ENCODE measurements at places on chromosomes 2 and 18.

DNA sequence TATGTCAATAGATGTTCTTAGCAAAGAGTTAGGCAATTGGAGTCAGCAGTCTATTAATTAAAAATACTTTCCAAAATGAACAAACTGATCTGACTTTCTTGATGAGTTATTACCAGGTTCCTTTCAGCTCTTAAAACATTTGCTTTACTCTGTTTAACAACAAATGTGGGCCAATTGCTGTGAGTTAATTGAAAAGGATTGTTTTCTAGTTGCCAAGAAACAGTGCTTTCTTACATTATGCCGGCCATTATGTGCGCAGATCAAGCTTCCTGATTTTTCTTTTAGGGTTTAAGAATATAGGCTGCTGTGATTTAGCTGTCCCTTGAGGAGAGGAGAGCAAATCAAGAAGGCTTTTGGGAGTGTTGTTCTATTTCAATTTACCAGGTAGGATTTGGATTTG, 50.5 kb upstream of the ITPRID2 start:
- no peak for DNase-seq

- no peak for DNase-seq
Measured at GRCh38 chr2:135009339-135009738, 37.9 kb downstream of the MAP3K19 start.

GRCh38 chr2:85016446-85016845, 45.5 kb downstream of the KCMF1 start:
- DNase-seq, result no peak

DNA sequence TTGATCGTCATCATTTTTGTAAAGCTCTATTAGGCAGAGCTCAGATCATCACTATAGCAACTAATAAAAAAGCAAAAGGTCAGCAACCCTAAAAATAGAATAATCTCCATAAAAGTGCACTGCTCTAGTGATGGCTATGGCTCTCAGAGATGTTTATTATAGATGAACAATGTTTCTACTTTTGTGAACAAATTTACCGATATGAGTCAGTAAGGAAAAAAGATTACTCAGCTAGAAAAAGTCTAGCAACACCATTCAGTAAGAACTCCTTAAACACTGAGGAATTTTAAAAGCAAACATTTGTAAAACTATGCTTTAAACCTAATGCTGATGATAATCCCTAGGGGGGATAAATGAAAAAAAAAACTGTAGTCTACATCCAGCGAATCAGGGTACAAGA, 69.6 kb downstream of the ACVR1C start:
- no peak for DNase-seq

DNA sequence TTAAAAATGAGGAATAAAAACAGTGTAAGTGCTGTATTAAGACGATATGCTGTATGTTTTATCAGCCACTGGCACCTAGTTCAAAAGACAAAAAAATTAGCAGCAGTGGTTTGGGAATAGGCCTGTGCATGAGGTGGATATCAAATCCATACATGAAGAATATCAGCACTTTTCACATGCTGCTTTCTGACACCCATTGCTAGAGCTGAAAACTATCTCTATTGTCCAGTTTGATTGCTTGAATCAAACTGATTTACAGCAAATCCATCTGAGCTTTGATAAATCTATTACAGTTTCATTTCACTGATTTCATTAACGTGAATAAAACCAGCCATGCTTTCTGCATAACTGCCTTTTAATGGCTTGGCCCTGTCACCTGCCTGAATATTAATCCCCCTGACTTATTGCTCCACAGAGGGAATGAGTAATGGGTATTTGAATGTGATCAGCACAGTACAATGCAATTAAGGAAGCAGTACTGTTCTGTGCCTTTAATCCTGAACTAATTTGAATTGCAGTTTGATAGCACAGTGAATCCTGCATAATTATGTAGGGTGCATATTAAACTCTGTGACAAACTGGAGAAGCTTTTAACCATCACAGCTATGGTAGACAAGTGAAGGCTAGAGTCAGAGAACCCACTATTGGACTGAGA, 154.0 kb downstream of the GPD2 start:
- no peak for DNase-seq

DNA sequence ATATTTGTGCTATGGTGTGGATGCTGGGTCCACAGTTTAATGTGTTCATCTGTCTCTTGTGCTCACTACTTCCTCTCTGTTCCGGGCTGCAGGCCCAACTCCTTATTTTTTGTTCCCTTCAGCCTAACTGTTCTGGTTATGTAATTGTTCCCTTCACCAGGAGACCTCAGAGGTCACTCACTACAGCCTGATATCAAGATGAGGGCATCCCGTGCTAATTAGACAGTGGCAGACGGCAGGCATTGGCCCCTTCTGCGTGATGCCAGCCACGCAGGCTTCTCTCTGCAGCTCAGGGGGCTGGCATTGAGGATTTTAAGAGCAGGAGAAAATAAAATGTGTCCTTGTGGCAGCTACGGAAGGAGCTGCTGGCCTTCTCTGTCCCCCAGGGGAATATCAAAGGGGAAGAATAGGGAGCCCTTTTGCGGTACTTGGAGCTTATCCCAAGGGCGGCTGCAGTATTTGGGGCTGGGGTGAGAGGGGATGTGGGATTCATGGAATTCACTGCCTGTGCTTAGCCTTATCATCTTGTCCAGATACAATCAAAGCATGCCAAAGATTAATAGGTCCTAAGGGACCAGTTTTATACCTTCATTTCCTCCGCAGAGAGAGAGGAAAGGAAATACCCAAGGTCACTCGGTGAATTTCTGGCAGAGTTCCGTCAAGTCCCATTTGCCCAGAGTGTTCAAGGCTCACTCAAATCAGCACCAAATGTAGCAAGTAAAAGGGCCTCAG, 53.3 kb upstream of the TRIB2 start:
- DNase-seq, result no peak

DNA sequence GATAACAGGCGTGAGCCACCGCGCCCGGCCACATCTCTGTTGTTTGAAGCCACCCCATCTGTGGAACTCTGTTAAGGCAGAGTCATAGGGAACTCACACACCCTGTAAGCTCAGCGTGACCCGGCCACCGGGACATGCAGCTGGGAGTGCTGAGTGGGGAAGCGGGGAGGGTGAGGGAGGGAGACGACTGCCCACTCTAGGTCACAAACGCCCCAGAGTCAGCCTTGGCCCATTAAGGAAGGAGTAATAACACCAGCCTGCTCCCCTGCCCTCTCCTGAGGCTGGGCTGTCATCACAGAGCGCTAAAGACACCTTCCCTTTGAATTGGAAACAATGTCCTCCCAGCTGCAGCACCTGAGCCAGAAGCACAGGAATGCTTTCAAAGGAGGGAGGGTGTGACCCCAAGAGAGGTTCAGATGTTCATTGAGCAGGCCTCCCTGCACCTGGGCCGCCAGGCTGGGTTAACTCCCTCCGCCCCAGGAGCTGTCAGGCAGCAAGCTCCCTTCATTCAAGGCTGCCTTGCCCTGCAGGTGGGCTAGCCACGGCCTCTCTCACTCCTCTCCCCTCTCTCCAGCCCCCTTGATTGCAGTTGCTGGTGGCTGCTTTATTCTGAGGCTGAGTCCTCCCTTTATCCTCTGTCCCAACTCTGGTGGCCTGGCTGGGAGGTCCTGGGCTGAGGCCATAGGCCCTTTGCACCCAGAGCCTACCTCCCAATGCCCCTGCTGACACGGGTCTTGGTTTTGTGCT, 77.2 kb upstream of the HPCAL1 start:
- DNase-seq, result no peak

DNA sequence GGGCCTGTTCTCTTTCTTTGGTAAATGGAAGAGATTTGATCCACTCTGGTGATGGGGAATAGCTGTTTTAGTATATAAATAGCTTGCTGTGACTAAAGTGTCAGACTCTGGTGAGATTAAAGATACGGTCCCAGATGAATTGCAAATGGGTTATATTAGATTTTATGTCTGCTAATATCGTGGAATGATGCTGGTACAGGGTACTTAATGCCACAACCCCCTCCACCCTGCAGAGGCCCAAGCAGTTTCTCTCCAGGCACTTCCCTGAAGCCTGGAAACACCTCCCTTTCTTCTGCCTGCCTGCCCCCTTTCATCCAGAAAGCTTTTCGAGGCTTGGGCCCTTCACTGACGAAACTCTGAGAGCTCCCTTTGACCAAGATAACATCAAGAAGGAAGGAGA, 21.4 kb upstream of the RFX8 start:
- no peak for DNase-seq

GRCh38 chr18:78818495-78818894, 161.1 kb upstream of the SALL3 start:
- DNase-seq, result no peak

All from activated naive CD8-positive, alpha-beta T cell treated with anti-CD3 and anti-CD28 coated beads, Interleukin-2, amount 50 U/mL, for 16 hours (primary cell).